GM23248 (cell line): ENCODE measurements at places on chromosomes 16 and 17.

- no peak overlapping the region for H3K4me3 ChIP-seq
- no peaks in the 10 kb centered on the region; the same call in 1 of the 2 replicates for H3K36me3 ChIP-seq
- peak; percentile 69 for DNase-seq
- H3K27me3 ChIP-seq, result no peaks in the 10 kb centered on the region
These were observed 59.1 kb downstream of the TIMM22 start for GRCh38 chr17:1055751-1056645.

DNA sequence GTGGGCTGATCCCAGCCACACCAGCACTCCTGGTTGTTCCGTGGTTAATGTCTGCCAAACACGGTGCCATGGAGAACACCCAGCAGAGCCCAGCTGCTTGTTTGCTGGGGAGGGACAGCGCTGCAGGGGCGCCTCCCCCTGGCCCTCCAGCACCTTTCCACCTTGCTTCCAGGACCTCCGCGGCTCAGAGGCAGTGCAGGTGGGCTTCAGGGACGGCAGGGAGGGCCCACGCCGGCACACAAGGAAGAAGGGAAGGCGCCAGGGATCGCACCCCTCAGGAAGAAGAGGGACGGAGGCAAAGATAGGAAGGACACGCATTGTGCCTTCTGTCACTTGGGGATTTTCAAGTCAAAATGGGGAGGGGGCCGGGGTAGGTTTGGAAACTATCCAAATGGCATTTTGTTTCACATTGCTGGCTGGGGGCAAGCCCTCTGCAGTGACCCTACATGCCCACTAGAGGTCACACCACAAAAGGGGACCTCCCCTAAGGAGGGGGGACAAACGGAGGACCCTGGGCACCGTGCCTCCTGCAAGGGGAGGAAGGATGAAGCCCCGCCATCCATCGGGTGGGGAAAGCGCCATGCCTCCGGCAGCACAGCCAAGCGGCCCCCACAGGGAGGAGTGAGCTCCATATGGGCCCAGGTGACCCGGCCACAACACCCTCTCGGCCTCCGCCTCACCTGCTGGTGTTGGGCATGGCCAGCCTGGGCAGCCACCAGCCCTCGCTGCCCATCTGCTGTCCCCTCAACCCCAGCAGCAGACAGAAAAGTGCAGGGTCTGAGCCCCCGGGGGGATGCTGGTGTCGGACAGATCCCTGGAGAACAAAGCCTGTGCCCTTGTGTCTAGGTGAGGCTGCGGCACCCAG, 7.5 kb upstream of the C16orf95 start:
- no peak overlapping the region for H3K27ac ChIP-seq
- H3K4me3 ChIP-seq, result no peak overlapping the region
- DNase-seq, result peak; percentile 37
- 0 out of 2 replicates have a peak, but pooled peaks cover 8% of the 10 kb centered on the region for H3K4me1 ChIP-seq

- no peak overlapping the region for H3K27ac ChIP-seq
- no peak overlapping the region for H3K4me3 ChIP-seq
- H3K4me1 ChIP-seq, result peaks cover 25% of the 10 kb centered on the region
- DNase-seq, result peak; percentile 56
- H3K27me3 ChIP-seq, result no peaks in the 10 kb centered on the region
- peaks cover 9% of the 10 kb centered on the region; the same call in 1 of the 2 replicates for H3K36me3 ChIP-seq
These were observed 47.1 kb downstream of the TVP23C start for GRCh38 chr17:15516150-15516549.

DNA sequence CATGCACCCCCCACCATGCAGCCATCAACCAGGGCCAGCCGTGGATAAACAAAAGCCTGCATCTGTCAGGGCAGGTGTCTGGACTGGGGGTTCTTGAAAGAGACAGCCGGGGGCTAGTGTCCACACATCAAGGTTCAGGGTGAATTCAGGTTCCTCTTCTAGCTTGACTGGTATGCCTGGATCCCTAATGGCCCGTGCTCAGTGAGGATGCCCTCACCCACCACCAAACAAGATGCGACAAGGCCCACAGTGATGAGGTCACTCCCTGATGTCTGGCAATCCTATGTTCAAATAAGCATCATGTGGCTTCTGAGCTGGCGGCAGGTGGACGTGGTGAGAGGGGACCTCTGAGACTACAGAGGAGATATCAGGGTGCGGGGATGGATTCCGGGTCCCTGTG, 64.6 kb downstream of the GOSR1 start:
- H3K27me3 ChIP-seq, result no peaks in the 10 kb centered on the region
- no peak overlapping the region for H3K27ac ChIP-seq
- no peak overlapping the region for H3K4me3 ChIP-seq
- no peaks in the 10 kb centered on the region for H3K4me1 ChIP-seq
- DNase-seq, result no peak
- H3K36me3 ChIP-seq, result no peaks in the 10 kb centered on the region

- H3K27ac ChIP-seq, result no peak overlapping the region
- H3K4me1 ChIP-seq, result peaks cover 9% of the 10 kb centered on the region; the same call in 1 of the 2 replicates
- no peaks in the 10 kb centered on the region for H3K36me3 ChIP-seq
- H3K4me3 ChIP-seq, result no peak overlapping the region
- DNase-seq, result no peak
These were observed 4.7 kb upstream of the PIK3R6 start for GRCh38 chr17:8872036-8872704.

- H3K4me3 ChIP-seq, result no peak overlapping the region
- no peaks in the 10 kb centered on the region for H3K36me3 ChIP-seq
- no peak for DNase-seq
These were observed 235.1 kb downstream of the ZNF423 start for GRCh38 chr16:49620869-49621240.

- DNase-seq, result no peak
- H3K4me1 ChIP-seq, result no peaks in the 10 kb centered on the region
- no peaks in the 10 kb centered on the region for H3K27me3 ChIP-seq
- no peaks in the 10 kb centered on the region for H3K36me3 ChIP-seq
- H3K4me3 ChIP-seq, result no peak overlapping the region
These were observed 443.0 kb upstream of the CCL2 start for GRCh38 chr17:33811984-33812577.

GRCh38 chr16:58409316-58409973, 17.2 kb downstream of the GINS3 start:
- H3K36me3 ChIP-seq, result no peaks in the 10 kb centered on the region
- DNase-seq, result peak; percentile 69
- no peaks in the 10 kb centered on the region for H3K27me3 ChIP-seq
- H3K4me1 ChIP-seq, result peaks cover 11% of the 10 kb centered on the region

DNA sequence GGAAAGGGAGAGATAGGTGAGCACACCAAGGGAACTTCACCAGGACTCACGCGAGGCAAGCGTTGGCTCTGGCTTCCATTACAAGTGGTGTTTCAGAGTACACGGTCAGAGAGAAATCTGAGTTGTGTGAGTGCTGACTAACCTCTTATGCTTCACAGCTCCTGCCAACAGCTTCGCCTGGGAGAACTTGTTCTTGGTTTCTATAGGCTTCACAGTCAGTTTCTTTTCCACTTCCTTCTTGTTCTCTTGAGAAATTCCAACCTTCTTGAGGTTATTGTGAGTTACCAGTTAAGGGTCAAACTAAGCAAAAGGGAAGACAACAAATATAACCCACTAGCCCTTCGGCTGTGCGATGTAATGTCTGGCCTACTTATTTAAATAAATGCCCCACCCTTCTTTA, 18.9 kb downstream of the PSME3IP1 start:
- no peak overlapping the region for H3K4me3 ChIP-seq
- peak; percentile 45 for DNase-seq
- no peak overlapping the region for H3K27ac ChIP-seq
